GM04503 (cell line): ENCODE measurements at places on chromosomes 7 and 10.

DNA sequence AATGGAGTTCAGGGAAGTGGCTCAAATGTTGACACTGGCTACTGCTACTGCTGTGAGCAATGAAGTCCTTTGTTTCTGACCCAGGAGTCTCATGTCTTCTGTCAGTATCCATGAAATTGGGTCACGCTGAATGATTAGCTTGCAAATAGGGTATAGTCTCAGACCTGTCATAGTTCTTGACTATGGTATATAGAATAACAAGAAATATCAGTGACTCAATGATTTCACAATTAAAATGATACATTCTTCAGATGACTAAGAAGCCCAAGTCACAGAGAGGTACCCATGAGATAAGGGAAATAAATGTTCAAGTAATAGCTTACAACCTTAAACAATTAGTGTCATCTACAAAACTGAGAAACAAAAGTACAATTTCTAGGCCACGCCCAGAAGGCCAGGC, 89.3 kb downstream of the LYZL2 start:
- no peak for DNase-seq

DNA sequence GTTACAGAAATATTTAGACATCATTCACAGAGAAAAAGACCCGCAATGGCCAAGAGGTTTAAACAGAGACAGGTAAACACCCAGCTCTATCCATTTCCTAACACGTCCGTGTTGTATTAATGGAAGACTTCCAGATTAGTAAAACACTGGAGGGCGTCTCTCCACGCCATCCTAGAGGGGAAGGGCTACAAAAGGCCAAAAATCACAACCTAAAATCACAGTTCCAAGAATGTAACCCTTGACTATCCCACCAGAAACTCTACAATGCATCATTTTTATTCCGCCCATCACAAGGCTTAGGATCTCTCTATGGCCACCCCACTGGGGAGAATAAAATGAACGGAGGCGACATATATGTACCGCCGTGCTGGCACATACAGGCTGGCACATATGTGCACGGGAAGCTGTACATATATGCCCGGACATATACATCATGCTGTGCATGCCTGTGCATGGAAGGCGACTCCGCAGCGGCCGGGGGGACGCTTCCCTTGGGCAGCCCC, 734 bp downstream of the PCLO start:
- no peak for DNase-seq

DNA sequence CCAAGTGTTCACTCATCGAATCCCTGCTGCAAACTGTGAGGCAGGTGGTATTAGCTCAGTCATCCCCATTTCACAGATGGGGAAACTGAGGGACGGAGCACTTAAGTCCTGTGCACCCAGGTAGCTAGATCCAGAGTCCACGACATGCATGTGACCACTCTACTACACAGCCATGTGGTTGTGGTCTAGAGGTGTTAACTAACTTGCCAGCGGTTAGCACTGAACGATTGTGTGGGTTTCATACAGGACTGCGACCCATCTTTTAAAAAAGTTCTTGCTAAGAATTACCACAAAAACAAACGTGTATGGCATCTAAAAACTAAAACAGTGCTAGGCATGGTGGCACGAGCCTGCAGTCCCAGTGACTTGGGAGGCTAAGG, 16.1 kb upstream of the ABCC2 start:
- no peak for DNase-seq

DNA sequence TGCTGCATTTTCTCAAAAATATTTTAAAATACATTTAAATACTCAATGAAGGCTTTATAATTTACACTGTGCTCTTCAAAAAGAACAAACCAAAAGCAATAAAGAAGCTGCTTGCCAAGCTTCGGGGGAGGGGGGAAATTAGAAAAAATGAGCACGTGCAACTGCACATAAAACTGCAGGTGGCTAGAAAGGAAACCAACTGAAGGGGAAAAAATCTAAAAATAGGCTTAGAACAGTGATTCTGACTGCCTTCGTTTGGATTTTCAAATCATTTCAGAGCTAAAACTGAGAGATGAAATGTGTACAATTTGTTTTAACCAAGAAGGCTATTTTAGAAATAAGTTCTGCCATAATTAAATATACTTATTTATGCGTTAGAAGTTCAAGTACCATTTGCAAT, 61.4 kb downstream of the ABI1 start:
- no peak for DNase-seq

DNA sequence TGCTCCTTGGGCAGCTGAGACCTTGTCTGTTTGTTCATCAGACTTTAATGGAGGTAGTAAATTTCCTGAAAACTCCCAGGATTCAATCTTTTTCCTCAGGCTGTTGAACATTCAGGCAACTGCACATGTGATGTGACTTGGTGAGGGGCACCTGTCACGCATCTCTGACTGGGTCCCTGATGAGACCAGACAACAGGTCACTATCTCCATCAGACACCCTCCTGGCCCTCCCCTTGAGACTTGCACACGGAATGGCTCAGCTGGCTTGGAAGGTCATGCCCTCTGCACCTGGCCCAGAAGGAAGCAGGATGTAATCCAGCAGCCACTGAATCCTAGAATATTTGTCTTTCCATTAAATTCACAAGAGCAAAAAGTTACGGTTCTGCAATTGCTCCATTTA, 15.9 kb downstream of the AQP1 start:
- DNase-seq, result no peak

- peak; percentile 31 for DNase-seq
These were observed 61.4 kb downstream of the SYPL1 start for GRCh38 chr7:106050746-106051117.
